ENCODE measurements at places on chromosomes 12 and 14.

DNA sequence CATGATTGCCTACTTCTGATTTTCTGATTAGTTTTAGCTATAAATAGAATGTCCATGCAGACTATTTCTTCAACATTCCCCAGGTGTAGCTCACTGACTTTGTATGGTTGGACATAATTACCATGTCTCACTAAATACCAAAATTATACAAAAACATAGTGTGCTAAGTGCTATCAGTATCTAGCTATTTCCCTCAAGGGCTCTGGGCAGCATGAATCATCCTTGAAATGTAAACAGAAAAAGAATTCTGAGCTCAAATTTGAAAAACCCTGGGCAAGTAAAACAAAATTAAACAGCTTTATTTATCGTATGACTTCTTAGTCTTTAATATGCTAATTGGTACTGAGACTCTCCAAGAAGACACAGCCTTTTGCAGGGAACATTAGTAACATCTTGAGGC is 82.9 kb downstream of the SPATA7 start:
- peak; percentile 75 for DNase-seq

- DNase-seq: no peak
Observed at GRCh38 chr12:11741434-11742092, 92.1 kb downstream of the ETV6 start.

- DNase-seq: peak; percentile 54
Observed at GRCh38 chr12:80441921-80442320, 2.1 kb upstream of the PTPRQ start.

DNA sequence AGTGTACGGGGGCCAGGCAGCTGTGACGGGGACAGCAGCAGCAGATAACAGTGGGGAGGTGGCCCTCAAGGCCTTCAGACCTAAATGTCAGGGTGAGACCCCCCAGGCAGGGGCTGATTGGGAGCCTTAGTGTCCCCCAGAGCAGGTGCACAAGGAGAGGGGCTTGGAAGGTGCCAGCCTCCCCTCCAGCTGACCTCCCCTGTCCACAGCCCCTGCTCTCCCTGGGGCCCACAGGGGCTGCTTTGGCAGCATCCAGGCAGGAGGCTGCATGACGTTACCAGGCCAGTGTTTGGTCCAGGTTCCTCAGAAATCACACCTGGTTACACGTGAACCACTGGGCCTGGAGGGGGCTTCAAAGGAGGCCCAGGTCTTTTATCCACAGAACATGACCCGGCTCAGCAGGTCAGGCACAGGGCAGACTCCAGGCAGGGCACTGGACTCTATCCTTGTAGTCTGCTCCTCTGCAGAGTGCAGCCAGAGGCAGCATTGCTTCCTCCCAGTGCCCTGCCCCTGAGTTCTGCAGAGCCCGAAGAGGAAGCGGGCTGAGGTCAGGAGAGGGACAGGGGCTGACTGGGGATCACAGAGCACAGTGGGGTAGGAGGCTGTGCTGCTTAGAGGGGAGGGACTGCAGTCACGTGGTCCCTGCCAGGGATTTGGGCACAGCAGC is 2.6 kb upstream of the TRMT61A start:
- no peak for DNase-seq

GRCh38 chr14:56660677-56661389 is 81.2 kb downstream of the TMEM260 start:
- no peak for DNase-seq

DNA sequence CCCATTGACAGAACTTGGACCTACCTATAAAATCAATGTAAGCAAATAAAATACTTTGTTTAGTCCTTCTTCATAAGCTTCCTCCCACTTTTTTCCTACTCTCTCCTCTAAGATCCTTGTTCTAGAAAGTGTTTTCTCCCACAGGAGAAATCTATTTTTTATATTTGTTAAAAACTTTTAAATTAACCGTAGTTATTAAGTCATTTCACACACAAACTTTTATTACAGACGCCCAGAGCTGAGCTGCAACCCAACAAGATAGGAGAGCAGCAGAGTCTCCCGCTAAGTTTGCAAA is 27.7 kb downstream of the DAD1 start:
- DNase-seq: no peak

DNA sequence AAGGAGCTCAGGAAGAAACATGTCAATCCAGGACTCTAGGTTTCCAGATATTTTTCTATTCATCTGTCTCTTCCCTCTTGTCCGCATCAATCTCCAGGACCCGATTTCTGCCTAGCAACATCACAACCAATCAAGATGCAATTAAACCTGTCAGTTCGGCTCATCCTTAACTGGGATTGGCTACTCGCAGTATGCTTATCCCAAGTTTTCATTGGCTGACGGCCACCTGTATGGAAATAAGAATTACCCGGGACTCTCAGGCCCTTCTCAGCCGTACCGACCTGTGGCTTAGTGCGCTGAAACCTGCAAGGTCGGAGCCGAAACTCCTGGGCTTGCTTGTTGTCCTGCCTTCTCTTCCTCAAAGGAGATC is 20.4 kb upstream of the ATP5MC2 start:
- DNase-seq: peak; percentile 93

- no peak for DNase-seq
Observed at GRCh38 chr14:104100171-104101085, 14.9 kb downstream of the ASPG start.

GRCh38 chr14:61925732-61926435 is 163.7 kb downstream of the SNAPC1 start:
- DNase-seq: peak; percentile 74

GRCh38 chr12:24695657-24696329 is 253.1 kb downstream of the BCAT1 start:
- no peak for DNase-seq

DNA sequence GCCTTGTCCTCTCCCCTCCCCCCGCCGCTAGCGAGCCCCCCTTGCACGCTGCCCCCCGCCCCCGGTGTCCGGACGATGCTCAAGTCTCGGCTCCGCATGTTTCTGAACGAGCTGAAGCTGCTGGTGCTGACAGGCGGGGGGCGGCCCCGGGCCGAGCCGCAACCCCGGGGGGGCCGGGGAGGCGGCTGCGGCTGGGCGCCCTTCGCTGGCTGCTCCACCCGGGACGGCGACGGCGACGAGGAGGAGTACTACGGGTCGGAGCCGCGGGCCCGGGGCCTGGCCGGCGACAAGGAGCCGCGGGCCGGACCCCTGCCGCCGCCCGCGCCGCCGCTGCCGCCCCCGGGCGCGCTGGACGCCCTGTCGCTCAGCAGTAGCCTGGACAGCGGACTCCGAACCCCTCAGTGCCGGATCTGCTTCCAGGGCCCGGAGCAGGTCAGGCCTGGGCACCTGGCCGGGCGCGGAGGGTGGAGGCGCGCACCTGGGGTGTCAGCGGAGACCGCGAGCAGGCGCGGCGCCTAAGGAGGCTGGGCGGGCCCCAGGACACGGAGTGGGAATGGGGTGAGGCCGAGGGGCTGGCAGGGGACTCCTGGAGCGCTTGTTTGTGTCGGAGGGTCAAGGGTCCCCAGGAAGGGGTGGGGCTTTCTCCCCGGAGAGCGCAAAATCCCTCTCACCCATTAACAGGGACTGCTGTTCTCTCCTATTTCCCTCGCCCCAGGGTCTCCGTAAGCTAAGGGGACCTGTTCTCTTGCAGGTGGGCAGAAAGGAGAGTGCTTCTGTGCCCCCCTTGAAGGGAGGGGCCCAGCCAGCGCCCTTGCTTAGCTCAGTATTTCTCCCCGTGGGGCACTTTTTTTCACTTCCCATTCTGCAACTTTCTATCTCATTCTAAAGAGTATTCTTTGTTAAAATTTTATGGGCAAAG is 810 bp downstream of the MARCHF9 start:
- no peak for DNase-seq
